ENCODE measurements at places on chromosomes 6 and 20.

DNA sequence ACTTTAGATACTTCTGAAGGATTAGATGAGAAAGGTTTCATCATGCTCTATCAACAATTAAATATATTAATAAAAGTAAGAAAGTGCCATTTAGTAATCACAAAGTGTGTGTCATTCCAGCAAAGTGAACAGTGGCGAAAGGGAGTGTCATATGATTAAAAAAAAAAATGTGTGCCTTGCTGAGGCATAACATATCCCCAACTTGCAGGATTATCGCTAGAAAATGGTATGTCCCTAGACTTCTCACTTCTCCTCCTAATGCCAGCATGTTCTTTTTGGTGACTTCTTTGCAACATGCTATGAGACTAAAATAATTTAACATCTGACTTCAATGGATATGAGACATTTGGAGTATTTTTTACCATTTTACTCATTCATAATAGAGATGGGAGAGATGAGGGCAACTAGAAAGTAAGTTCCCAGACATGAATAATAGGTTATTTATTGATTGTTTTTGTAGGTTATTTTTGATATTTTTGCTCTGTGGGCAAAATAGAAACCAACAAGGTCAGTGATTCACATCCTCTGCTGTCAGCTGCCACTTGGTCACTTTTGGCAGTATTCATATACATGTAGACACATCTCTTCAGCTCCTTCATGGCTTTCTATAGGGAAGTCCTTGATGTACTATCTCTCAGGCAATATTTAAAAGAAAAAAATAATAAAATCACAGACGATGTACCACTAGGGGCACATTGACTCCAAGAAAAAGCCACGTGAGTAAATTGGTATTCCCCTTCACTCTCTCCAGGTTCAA lies 370.1 kb downstream of the BMP2 start:
- no peak for DNase-seq

DNA sequence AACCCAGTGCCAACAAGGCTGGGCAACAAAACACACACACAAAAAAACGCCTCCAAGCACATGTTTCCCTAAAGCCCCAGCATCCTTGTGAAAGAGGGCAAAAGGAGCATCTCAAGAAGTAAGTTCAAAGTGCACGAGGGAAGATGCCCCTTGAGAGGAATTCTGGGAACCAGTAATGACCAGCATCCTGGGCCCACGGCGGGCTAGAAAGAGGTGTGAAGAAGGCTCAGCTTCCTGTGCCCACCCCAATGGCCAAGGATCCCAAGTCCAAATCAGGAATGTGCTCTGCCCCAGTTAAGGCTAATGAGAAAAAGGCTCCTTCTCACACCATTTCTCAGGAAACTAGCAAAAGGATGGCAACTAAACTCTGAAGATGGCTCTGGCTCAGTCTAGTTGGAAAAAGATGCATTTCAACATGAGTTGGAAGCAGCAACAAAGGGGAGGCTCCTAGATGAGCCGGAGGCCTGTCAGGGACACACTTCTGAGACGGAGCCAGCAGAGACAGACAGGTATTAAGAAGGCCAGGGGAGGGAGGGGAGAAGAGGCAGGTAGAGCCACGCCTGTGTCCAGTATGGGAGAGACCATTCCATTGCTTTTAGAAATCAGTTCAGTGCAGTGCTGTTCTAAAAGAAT lies 3.2 kb downstream of the RIMS4 start:
- DNase-seq, result no peak

GRCh38 chr20:37575884-37576283 lies 48.2 kb upstream of the BLCAP start:
- no peak for DNase-seq

- DNase-seq, result no peak
These were observed 4.0 kb upstream of the TUBB2B start for GRCh38 chr6:3231247-3232016.

DNA sequence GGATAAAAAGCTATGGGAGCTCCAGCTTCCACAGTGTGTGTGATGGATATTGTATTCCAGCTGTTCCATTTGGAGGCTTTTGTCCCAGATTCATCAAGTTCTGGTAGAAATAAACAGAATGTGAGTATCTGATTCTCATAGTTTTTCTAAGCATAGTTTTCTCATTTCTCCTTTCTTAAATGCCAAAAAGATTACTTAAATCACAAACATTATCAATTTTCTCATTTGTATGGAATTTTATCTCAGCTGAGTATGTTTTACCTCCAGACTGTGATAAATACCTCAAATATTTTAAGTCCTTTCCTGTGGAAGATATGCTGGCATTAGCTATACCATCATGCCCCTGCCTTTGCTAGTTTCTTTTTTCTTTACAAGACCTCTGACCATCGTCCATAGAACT lies 767.3 kb downstream of the TFAP2A start:
- no peak for DNase-seq

DNA sequence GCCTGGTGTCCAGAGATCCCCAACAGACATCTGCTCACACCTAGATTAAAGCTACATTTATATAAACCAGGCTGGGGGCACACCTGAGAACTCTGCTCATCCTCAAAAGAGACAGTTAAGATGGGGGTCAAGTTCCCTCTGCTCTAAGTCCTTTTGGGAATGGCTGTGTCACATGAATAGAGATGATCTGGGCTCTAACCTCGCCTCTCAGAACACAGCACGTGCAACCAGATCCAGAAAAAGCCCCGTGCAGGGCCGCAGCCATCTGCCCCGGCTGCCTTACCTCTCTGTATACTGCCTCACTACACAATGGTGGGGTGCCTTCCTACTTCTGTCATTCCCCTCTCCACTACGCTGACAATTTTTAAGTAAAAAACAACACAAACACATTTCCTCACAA lies 5.9 kb downstream of the MTCH1 start:
- DNase-seq, result no peak

DNA sequence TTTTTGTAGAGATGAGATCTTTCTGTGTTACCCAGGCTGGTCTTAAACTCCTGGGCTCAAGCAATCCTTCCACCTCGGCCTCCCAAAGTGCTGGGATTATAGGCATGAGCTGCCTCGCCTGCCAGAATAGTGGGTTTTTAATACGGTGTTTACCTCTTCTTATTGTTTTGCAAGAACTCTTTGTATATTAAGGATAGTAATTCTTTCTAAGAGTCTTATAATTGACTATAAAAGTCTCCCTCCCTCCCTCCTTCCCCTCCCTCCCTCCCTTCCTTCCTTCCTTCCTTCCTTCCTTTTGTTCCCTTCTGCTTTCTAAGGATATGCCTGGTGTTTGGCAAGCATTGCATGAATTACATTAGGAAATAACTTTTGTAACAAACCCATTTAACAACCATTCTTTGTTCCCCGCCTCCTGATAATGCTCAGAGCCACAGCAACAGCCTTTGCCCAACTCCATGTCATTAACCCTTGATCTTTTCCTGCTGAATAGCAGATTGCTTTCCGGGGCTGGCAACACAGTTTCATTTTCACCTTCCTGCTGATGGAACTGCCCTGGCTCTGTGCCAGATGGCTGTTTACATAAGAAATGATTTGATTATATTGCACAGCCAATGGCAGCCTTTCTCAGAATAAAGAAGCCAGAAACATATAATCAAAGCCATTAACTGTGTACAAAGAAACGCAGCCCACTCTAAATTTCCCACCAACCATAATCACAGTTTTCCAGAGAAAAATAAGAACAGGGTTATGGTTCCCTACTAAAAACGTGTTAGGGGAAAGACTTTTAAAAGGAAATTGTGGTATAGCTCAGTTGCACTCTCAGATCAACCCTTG lies 143.7 kb upstream of the PTPN1 start:
- DNase-seq, result no peak

GRCh38 chr6:133463790-133464189 lies 222.6 kb downstream of the EYA4 start:
- DNase-seq, result no peak

- DNase-seq, result no peak
These were observed 154.0 kb upstream of the MANEA start for GRCh38 chr6:95423331-95423730.

DNA sequence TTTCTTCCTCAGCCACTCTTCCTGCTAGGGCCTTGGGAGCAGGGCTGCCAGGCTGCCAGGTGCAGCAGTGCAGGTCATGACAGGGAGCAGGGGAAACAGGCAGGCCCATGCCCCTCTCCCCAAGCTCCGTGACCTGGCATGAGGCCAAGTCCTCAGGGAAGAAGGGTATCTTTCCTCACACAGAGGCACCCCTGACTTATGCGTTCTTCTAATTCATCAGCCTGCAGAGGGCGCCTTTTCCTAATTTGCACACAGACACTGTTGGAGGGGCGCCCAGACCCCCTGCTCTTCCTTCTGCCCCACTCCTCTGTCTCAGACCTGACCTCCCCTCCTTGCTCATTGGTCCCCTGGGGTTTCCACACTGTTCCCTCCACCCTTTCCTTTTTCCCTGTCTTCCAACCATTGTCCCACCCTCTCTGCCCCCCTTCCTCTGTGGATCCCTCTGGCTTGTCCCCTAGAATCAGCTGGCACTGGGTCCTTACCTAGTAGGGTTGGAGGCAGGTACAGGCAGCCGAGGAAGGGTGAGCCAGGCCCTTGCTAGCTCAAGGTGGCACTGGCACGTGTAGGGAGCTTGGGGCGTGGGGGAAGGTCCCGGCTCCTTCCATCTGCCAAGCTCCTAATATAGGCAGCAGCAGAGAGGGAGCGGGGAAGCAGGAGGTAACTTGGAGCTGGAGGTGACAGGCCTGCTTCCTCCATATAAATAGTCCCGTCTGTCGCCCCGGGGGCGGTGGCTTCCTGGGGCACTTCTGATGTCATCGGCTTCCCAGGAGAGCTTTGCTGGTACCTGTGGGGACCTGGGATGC lies 154.9 kb upstream of the MLN start:
- DNase-seq, result no peak

GRCh38 chr6:157800420-157801237 lies 22.4 kb upstream of the SNX9 start:
- peak; percentile 25 for DNase-seq

DNA sequence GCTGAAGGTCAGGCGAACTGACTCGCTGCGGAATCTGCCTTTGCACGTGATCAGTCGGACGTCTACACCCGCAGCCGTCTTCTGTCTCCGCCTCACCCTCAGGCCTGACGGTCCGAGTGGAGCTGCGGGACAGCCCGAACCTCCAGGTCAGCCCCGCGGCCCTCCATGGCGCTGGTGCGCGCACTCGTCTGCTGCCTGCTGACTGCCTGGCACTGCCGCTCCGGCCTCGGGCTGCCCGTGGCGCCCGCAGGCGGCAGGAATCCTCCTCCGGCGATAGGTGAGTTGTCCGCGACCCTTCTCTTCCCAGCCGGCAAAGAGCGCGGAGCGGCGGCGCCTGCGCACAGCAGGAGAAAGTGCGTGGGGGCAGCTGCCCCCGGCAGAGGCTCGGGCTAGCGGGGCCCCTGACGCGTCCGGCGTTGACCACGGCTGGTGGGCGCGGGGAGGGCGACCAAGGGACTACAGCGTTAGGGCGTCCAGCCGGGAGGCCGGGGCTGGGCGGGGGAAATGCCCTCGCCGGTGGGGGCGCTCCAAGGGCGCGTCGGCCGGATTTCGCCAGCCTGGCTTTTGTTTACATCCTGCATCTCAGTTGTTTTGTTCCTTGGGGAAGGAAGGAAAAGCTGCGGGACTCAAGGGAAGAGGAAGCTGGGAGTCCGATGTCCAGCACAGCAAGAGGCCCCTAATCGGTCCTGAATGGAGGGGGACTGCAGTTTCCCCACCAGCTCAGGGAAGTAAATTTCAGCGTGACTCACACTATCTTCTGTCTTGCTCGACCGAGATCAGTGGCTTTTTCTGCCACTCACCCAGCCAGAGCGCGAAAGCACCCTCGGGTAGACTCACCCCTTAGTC lies at the start of gene SMPDL3A:
Gene SMPDL3A (plus strand): TSS at position 77 of the 846 bp plus-strand sequence. CDS start 89 bp downstream, at position 166.
- DNase-seq, result peak; percentile 3

DNA sequence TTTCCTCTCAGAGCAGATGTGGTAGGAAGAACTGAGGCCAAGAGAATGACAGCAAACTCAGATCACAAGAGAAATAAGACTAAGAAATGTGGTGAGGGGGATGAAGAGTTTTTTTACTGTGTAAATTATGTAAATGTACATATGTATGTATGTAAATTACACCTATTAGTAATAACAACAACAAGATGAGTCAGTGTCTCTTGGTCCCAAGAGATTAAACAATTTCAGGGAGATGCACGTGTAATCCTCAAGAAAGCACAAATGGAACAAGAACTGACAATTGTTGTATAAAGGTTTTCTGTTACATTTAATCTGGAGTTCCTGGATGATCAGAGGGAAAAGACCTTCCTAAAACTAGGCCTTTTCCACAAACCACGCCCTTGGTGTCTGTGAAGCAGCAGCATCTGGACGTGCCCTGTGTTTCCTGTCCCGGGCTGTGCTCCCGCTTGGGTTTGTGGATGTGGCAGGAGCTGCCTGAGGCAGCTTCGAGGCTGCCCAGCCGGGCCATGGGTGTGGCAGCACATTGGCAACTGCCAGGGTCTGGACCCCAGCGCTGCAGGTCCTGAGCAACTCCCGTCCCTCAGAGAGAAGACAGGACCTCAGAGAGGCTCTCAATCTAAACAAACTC lies 994 bp downstream of the CLDN20 start:
- DNase-seq, result no peak

GRCh38 chr6:10894958-10895357 lies 8.1 kb downstream of the SYCP2L start:
- DNase-seq, result no peak

DNA sequence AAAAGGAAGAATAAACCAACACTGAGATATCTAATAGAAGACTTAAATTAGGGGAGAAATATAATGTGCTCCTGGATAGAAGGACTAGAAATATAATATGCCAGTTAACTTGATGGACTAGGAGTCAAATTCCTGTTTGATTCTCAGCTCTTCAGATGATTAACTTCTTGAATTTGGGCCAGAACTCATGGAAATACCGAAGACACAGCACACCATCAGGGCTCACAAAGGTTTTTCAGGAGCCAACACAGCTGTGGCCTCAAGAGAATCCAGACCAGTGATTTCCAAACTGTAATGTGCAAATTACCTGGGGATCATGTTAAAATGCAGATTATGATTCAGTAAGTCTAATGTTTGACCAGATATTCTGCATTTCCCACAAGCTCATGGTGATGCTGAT lies 33.8 kb upstream of the LRRC1 start:
- DNase-seq, result no peak

GRCh38 chr6:35371494-35372262 lies 29.3 kb downstream of the PPARD start:
- DNase-seq, result no peak

DNA sequence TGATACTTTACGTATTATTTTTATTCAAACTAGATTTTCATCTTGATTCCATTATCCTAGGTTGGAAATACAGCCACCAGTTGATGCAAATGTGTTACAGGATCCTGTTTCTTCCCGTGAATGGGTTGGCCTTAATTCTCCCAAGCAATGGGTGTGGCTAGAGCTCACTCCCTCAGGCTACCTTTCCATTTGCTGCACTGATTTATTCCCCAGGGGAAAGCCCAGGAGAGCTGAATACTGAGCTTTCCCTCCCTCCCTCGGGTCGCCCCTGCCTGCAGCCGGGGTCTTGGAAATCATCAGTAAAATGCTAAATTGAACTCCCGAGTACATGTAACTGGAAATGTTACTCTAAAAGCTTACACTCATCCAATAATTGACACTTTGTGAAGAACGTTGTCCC lies 9.9 kb downstream of the SMOC2 start:
- no peak for DNase-seq

- no peak for DNase-seq
These were observed 155.2 kb downstream of the TFAP2A start for GRCh38 chr6:10259671-10260070.

- DNase-seq, result no peak
These were observed 20.7 kb downstream of the TENT5A start for GRCh38 chr6:81731814-81732213.

Data from stimulated activated CD4-positive, alpha-beta T cell treated with anti-CD3 and anti-CD28 coated beads, Interleukin-2, amount 100 ng/mL, for 48 hours (primary cell).